NCI-H774 (cell line): ENCODE measurements at places on chromosomes 2 and 18.

DNA sequence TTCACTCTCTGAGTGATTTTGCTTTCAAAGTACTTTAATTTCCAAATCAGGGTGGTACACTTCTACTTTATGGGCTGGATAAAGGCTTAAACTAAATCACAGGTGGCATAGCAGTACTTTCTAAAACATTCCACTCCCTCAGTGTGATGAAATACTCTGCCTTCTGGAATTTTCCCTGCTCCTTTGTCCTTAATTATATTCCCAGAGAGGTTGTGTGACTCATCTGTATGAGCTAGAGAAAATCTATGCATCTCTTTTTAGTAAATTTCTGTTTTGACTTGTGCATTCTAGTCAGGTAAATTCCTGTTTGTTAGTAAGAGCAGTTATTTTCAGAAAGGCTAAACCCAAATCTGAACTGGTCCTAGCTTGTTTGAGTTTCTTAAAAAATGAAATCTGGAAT lies 29.0 kb upstream of the PLA2R1 start:
- no peak for DNase-seq

DNA sequence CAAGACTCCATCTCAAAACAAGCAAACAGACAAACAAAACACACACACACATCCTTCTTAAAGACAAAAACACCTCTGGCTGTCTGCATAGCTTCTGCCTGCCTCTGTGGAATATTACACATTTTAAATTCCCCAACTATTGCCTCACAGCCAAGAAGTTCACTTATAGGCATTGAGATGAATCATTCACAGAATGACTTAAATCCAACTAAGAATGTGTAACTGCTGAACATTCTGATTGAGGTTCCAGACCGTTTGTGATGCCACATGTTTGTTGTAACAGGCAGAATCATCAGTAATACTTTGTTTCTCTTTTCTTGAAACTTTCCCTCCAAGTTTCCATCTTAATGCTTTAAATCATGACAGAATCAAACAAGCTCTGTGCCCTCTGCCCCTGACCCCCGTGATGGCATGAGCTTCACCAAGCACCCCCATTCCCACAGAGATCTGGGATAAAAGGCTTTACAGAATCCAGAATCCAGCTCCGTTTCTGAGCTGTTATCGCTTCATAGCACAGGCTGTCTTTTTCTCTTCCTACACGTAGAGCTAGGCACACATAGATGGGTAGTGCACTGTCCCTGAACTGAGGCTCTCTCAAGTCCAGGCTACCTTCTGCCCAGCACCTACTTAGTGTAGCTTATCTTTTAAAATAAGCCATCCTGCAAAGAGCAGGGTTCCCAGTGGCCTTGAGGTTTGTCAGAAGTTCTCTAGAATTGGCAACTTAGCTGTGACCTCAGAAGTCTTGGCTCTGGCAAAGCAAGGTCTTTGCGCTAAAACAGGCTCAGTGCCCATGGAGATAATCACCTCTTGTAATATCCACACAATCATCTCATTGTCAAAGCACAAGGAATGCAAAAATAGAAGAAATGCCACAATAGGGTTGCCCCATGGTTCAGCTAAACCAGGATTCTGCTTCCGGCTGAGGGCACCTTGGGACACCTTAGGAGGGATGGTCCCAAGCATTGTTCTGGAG lies 32.9 kb downstream of the EPAS1 start:
- no peak for DNase-seq

GRCh38 chr2:108297436-108298141 lies 8.9 kb downstream of the SULT1C2 start:
- DNase-seq = no peak

- DNase-seq = no peak
Observed at GRCh38 chr18:39389800-39390379, 1824.3 kb upstream of the CELF4 start.
